ENCODE measurements at places on chromosomes 5 and 9. TPM values are rescaled to one million over a fixed set of nuclear protein-coding genes. Genes with fewer than 3 reads are reported as not detected.

CREBRF gene
- total RNA-seq, result 5.7 TPM

SLC36A2 gene
- total RNA-seq, result not detected

STARD4 gene
- 28.5 TPM for total RNA-seq

COL15A1 gene
- 3.5 TPM for total RNA-seq

CDC25C gene
- total RNA-seq, result 20.2 TPM

GPRIN1 gene
- total RNA-seq, result 7.6 TPM

DNAI1 gene
- total RNA-seq, result 0.25 TPM

RIOK2 gene
- total RNA-seq, result 8.5 TPM

OR1N2 gene
- total RNA-seq, result not detected

CD14 gene
- not detected for total RNA-seq

CTXN3 gene
- total RNA-seq, result not detected

EPB41L4A gene
- total RNA-seq, result 8.6 TPM

HAVCR2 gene
- 6.8 TPM for total RNA-seq

CCL28 gene
- 2.3 TPM for total RNA-seq

CCDC171 gene
- total RNA-seq, result 1.8 TPM

SURF1 gene
- total RNA-seq, result 50.3 TPM

AQP7 gene
- total RNA-seq, result not detected

KLF4 gene
- total RNA-seq, result 21.7 TPM

ZCCHC7 gene
- 4.9 TPM for total RNA-seq

ECM2 gene
- 0.13 TPM for total RNA-seq

PRLR gene
- under 0.01 TPM for total RNA-seq

ADAMTS2 gene
- total RNA-seq, result 3.1 TPM

CER1 gene
- total RNA-seq, result not detected

TJP2 gene
- total RNA-seq, result 136 TPM

PROB1 gene
- total RNA-seq, result 3.1 TPM

NR4A3 gene
- total RNA-seq, result 0.13 TPM

BAG1 gene
- total RNA-seq, result 34.1 TPM

MEIKIN gene
- total RNA-seq, result not detected

OSTF1 gene
- total RNA-seq, result 14.7 TPM

BNIP1 gene
- total RNA-seq, result 10.4 TPM

PCDH12 gene
- total RNA-seq, result not detected

ACTBL2 gene
- 16.5 TPM for total RNA-seq

TRPM3 gene
- total RNA-seq, result 0.63 TPM

SRP19 gene
- total RNA-seq, result 13.1 TPM

TRAF1 gene
- total RNA-seq, result 2.6 TPM

GPR150 gene
- total RNA-seq, result under 0.01 TPM

ROR2 gene
- 0.98 TPM for total RNA-seq

MEGF10 gene
- 1.1 TPM for total RNA-seq

CDH6 gene
- 137 TPM for total RNA-seq

CDKN2B-AS1 gene
- total RNA-seq, result 0.63 TPM

GAPT gene
- total RNA-seq, result not detected

IL5 gene
- total RNA-seq, result not detected

HEMGN gene
- not detected for total RNA-seq

CMBL gene
- 9.0 TPM for total RNA-seq

CCNO gene
- total RNA-seq, result 0.65 TPM

PCDHGA8 gene
- 0.89 TPM for total RNA-seq

CD72 gene
- total RNA-seq, result 0.49 TPM

KCNIP1 gene
- 0.81 TPM for total RNA-seq

BSPRY gene
- total RNA-seq, result 0.13 TPM

LHX3 gene
- not detected for total RNA-seq

NTMT1 gene
- total RNA-seq, result 79.5 TPM

KLF9 gene
- 11.2 TPM for total RNA-seq

PCDHA9 gene
- under 0.01 TPM for total RNA-seq

PKN3 gene
- total RNA-seq, result 7.6 TPM

TMEM252 gene
- not detected for total RNA-seq

ANKRD34B gene
- 1.5 TPM for total RNA-seq
